Daoy (cell line): ENCODE measurements at places on chromosomes 7 and 10. TPM values are rescaled to one million over a fixed set of nuclear protein-coding genes. Genes with fewer than 3 reads are reported as not detected.

DNA sequence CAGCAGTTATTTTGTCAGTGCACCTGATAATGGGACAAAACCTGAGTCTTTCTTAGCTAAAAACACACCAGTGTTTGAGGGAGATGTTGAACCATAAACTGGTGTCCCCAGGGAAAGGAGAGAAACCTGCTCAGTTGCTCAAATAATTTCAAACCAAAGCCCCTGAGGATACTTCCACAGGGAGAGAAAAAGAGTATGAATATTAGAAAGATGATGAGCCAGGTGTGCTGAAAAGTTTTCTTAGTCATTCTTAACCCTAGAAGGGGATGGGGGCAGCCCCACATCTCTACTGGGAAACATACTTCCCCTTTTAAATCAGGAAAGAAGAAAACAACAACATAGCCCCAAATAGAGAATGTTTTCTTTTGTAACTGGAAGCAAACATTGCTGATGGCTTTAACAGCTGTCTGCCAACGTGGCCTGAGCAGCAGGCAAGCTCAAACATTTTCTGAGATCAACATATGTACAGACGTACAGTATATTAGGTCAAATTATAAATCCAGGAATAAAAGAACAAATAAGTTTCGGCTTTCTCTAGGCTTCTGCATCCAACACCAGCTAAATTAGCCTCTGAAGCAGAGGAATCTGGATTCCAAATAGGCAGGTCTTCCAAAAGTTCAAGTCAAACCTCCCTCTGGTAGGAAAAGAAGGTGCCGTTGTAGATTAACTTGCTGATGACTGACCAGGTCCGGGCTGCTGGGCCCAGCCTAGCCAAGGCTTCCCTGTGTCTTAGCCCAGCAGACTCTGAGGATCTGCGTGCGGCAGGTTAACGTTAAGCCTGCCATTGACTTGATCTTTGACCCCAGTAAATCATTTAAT lies 30.5 kb upstream of the FBXW4 start:
- no peak for DNase-seq

IFIT1B gene
- total RNA-seq = 0.09 TPM in 1 of 2 replicates, not detected in the other

- no peak for DNase-seq
Measured at GRCh38 chr7:149887311-149887710, 13.5 kb downstream of the ATP6V0E2 start.

DNA sequence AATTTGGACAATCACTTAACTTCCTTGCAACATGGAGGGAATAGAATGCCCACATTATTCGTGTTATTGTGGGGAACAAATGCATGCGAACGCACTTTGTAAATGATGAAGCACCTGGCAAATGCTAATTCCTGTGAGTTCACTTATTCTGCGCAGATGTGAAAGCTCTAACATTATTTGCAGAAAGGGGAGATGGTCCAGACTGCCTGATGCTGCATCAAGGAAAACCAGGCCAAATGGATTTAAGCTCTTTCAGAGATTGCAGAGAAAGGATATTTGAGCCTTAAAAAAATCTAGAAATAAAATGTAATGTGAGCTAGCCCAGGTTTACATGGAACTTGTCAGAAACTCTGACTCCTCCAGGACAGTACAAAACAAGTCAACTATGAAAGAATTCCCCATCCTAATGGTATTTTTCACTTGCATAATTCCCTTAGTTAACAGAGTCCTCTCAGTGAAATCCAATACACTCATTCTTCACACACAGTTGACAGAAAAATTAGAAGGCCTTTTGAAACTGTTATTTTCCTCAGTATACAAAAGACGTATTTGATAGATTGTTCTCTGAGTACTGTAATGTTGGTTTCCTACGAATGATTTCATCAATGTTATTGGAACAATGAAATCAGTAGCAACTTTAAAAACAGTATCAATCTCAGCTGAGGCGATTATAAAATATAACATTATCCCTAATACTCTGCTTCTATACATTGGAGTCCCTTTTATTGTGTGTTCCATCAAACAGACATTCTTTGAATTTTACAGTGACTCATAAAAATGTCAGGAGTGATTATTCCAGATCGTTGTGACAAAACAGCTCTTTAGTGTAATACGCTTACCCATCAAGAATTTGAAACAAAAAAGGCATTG lies 136.3 kb upstream of the ANK3 start:
- DNase-seq = no peak

GRCh38 chr10:21831986-21832820 lies 171.3 kb downstream of the DNAJC1 start:
- DNase-seq = no peak

DNA sequence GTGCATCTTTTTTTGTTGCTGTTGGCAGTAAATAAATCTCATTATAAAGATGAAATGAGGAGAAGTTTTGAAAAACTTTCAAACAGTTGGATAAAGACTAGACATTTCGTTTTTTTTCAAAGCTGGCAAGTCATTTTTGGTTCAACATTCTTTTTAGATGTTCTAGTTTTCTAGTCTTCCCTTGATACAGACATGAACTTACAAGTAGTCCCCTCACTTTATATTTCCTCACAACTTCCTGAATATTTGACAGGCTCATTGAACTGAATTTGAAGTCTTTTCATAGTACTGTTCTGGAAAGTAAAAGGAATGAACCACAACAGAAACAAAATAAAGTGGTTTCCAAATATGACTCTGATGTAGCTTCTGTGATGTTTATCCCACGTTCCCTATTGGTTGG lies 134.2 kb downstream of the NRCAM start:
- DNase-seq = no peak

DNA sequence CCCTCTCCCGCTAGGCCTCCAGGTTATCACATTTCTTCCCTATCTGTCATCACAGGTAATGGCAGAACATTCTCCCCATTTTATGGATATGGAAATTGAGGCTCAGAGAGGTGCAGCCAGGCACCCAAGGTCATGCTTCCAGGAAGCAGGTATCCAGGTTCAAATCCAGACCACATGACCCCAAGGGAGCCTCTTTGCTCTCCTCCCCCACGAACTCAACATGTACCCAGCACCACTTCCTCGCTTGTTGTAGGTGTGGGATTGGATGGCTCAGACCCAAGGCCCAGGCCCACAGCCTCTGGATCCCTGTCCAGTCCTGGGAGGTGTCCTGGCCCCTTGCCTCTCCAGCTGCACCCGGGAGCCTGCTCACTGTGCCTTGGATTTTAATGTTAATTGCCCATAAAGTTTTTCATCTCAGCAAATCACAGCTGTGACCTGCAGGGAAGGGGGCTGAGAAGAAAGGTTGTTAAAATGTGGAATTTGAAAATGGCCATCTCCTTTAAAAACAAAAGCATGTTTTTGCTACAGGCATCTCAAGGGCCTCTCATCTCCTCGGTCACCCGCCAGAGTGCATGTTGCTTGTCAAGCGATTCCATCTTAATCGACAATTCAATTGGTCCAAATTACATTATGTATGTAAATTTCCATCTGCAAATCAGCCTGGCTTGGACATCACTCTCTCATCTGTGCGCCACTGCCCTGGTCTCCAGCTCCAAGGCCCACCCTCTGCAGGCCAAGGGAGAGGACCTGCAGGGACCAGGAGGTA lies 205.4 kb upstream of the ZMIZ1 start:
- DNase-seq = no peak

- DNase-seq = peak; percentile 35
Measured at GRCh38 chr7:85030893-85031292, 156.0 kb downstream of the SEMA3D start.

NPC1L1 gene
- total RNA-seq = not detected in 2 replicates

DNA sequence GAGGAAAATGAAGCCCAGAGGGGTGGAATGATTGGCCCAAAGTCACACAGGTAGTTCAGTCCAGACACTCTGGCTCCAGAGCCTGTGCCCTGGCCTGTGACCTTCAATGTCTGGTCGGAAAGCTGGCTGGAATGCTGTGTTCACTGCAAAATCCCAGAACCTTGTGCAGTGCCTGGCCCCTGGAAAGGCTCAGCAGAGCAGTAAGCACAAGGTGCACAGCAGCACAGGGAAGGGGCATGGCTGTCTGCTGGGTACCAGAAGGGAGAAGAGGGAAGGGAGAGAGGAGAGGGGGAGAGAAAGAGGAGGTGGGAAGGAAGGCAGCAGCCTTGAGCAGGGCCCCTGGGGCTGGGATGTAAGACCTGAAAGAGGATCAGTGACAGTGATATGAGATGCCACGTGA lies 28.4 kb upstream of the C10orf71 start:
- no peak for DNase-seq

DNA sequence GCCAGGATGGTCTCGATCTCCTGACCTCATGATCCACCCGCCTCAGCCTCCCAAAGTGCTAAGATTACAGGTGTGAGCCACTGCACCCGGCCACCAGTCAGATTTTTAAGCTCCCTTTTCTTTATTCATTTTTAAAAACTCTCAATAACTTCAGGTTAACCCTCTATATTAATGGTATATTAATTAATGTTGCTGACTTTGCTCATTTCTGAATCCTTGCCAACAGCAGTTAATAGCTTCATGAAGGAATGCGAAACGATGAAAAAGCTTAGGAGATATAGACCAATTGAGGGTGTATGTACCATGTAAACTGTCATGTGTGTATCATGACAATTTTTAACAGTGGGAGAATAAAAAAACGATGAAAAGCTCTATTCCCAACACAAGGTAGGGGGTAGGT lies 27.5 kb downstream of the PNPLA8 start:
- DNase-seq = no peak

DNA sequence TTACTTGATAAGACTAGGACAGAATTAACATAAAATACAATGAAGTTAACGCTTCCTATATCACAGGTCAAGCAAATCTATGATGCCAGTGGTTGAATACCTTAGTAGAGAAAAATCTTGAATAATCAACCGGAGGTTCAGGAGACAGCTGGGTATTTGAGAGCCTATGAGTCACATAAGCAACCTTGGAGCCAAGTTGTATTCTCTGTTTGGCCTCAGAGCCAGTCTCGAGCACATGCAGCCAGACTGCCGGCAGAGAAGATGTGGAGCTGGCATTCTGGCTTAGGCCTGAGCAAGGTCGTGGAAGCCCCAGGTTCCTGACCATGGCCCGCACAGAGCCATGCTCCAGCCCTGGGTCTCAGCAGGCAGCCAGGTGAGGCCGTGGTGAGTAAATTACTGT lies 90.3 kb downstream of the FAM204A start:
- peak; percentile 49 for DNase-seq

NOM1 gene
- total RNA-seq = 19.3 and 22.1 TPM in 2 replicates

PTF1A gene
- total RNA-seq = not detected in 2 replicates

RET gene
- total RNA-seq = 0.17 and 2.0 TPM in 2 replicates

IFIT5 gene
- 12.6 and 15.4 TPM in 2 replicates for total RNA-seq

- no peak for DNase-seq
Measured at GRCh38 chr7:95693551-95694333, 78.6 kb upstream of the DYNC1I1 start.

DNA sequence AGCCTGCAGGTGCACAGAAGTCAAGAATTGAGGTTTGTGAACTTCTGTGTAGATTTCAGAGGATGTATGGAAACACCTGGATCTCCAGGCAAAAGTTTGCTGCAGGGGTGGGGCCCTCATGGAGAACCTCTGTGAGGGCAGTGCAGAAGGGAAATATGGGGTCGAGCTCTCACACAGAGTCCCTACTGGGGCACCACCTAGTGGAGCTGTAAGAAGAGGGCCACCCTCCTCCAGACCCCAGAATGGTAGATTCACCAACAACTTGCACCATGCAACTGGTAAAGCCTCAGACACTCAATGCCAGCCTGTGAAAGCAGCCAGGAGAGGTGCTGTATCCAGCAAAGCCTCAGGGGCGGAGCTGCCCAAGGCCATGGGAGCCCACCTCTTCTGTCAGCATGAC lies 205.8 kb downstream of the CCSER2 start:
- no peak for DNase-seq

ELN gene
- 0.06 and 0.23 TPM in 2 replicates for total RNA-seq

GRCh38 chr10:99709480-99710229 lies 22.3 kb downstream of the COX15 start:
- DNase-seq = no peak

GRCh38 chr7:73870041-73870492 lies 9.1 kb downstream of the TMEM270 start:
- no peak for DNase-seq

RBM20 gene
- 0.06 and 9.4 TPM in 2 replicates for total RNA-seq

- DNase-seq = no peak
Measured at GRCh38 chr7:140685407-140686087, 11.0 kb upstream of the NDUFB2 start.

DNA sequence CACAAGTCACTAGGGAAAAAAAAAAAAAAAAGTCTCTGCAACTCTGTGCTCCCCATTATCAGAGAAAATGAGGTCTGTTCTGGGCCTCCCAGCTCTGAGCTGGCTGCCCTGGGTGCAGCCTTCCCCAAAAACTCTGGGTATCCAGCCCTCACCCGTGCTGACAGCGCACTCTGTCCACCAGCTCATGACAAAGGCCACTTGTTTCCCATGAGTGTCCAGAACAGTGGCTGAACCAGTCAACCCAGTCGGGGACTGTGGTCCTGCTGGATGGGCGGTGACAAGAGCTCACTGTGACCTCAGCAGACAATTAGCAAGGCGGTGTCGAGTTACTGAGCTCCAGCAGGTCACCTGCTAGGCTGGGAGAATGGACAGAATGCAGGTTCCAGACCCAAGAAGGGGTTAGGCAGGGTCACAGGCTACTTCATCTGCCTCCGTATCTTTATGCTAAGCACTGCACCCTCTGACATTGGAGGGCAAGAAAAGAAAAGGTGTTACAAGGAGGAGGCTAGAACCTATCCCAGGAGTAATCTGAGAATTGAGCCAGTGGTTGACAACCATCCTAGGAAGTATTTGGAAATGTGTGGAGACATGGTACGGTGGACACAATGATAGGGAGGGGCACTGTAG lies 37.2 kb downstream of the DLG5 start:
- no peak for DNase-seq

- no peak for DNase-seq
Measured at GRCh38 chr7:46226860-46227259, 305.8 kb upstream of the IGFBP3 start.

HYAL4 gene
- total RNA-seq = 0.63 and 2.1 TPM in 2 replicates

DNA sequence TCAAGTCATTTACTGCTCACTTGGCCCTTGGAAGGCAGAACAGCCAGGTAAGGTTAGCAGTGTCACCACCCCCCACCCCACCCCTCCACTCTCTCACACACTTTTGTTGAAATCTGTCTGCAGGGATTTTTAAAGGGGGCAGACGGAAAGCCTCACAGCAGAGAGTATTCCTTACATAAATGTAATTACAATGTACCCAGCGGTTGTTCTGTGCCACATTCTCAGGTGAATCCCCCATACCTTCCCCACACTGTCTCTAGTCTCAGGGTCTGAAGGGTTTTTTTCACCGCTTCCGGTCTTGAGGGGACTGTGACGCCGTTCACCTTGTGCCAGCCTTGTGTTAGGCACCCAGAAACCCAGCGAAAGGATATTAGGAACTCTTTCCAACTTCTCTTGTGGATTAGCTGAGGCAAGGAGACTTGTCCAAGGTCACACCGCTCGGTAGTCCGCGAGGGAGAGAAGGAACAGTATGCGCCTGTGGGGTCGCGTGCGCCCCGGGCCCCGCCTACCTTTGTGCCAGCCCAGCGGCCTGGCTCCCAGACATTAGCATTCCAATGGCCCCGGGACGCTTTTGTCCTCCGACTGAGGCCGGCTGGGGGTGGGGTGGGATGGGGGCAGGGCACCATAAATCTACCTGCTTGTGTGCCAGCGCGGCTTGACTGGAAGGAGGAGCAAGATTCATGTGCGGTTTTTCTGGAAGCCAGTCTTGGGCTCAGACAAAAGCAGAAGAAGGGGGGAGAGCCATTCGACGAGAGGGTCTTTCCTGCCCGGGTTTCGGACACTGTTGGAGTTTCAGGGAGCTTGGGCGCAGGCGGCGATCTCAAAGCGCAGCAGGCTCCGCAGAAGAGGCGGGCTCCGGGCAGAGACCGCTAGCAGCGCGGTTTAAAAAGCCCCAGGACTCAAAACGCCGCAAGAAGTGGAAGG lies 4.5 kb downstream of the NEUROG3 start:
- DNase-seq = no peak

GRCh38 chr7:74029991-74030415 lies 2.0 kb downstream of the ELN start:
- no peak for DNase-seq

PRF1 gene
- total RNA-seq = not detected in 2 replicates
